Stimulated activated naive CD8-positive, alpha-beta T cell treated with anti-CD3 and anti-CD28 coated beads, Interleukin-15, amount 100 ng/mL, for 72 hours (primary cell): ENCODE measurements at places on chromosomes 11 and 22.

DNA sequence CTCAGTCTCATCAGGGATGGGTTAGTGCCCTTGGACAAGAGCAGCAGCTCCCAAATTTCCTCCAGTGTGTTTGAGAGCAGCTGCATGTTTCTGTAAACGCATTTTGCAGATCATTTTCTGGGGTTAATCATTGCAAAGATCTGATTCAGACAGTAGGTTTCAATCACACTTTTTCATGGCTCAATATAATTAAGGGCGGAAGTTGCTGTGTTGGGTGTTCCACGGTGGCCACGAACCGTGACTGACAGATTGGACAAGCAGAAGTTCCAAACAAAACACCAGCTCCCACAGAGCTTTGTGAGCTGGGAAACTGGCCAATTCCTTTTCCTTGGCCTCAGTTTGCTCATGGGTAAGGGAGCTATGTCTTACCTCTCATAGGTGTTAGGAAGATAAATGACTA lies 8.4 kb upstream of the RASSF10 start:
- no peak for DNase-seq

DNA sequence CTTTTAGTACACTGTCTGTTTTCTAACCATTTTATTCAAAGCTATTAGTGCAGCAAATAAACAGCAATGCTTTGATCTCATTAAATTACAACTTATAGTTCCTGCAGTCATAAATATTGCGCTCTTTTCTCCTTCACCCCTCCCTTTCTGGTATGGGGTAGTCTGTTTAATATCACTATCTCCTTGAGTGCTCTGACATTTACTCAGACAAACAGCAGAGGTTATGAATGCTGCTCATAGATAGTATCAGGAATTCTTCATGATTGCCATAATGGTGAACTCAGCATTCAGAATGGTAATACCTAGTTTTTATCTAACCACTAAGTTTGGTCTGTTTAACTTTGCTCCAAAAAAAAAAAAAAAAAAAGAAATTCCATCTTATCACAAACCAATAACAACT lies 87.4 kb downstream of the EIF3M start:
- no peak for DNase-seq

- DNase-seq = peak; percentile 52
Observed at GRCh38 chr22:30246814-30247376, 336 bp upstream of the LIF start.

- DNase-seq = no peak
Observed at GRCh38 chr11:86115542-86116385, 46.9 kb upstream of the PICALM start.

- DNase-seq = no peak
Observed at GRCh38 chr11:698493-699115, 3.0 kb downstream of the TMEM80 start.
